ENCODE measurements at places on chromosomes 16 and 17.

DNA sequence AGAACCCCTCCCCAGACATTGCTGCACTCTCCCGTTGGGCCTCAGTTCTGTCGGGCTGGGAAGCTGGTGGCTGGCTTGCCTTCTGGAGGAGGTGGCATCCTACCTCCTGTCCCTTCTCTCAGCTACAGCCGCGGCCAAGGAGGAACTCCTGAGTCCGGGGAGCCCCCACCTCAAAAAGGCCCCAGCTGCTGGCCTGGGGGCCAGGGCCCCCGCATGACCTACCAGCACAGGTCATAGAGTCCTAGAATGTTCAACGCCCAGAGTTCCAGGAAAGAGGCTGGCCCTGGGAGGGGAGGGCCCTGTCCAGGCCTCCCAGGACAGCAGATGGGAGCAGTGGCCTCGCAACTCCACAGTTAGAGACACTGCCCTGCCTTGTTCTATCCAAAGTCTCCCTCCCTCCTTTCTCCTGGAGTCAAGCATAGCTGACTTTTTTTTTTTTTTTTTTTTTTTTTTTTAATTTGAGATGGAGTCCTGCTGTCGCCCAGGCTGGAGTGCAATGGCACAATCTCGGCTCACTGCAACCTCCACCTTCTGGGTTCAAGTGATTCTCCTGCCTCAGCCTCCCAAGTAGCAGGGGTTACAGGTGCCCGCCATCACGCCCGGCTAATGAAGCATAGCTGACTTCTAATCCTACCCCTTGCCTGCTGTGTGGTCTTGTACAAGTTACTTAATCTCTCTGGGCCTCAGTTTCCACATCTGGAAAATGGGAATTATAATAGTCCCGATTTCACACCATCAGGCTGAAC is 7.1 kb downstream of the CARHSP1 start:
- DNase-seq: no peak

- no peak for DNase-seq
Measured at GRCh38 chr17:19271780-19272357, 34.7 kb downstream of the EPN2 start.

- no peak for DNase-seq
Measured at GRCh38 chr16:66372078-66372897, 5.8 kb downstream of the CDH5 start.

DNA sequence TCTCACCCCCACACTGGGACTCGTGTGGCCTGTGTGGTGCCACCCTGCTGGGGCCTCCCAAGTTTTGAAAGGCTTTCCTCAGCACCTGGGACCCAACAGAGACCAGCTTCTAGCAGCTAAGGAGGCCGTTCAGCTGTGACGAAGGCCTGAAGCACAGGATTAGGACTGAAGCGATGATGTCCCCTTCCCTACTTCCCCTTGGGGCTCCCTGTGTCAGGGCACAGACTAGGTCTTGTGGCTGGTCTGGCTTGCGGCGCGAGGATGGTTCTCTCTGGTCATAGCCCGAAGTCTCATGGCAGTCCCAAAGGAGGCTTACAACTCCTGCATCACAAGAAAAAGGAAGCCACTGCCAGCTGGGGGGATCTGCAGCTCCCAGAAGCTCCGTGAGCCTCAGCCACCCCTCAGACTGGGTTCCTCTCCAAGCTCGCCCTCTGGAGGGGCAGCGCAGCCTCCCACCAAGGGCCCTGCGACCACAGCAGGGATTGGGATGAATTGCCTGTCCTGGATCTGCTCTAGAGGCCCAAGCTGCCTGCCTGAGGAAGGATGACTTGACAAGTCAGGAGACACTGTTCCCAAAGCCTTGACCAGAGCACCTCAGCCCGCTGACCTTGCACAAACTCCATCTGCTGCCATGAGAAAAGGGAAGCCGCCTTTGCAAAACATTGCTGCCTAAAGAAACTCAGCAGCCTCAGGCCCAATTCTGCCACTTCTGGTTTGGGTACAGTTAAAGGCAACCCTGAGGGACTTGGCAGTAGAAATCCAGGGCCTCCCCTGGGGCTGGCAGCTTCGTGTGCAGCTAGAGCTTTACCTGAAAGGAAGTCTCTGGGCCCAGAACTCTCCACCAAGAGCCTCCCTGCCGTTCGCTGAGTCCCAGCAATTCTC is 27.4 kb downstream of the STH start:
- no peak for DNase-seq

- no peak for DNase-seq
Measured at GRCh38 chr16:17219991-17220390, 250.8 kb downstream of the XYLT1 start.

DNA sequence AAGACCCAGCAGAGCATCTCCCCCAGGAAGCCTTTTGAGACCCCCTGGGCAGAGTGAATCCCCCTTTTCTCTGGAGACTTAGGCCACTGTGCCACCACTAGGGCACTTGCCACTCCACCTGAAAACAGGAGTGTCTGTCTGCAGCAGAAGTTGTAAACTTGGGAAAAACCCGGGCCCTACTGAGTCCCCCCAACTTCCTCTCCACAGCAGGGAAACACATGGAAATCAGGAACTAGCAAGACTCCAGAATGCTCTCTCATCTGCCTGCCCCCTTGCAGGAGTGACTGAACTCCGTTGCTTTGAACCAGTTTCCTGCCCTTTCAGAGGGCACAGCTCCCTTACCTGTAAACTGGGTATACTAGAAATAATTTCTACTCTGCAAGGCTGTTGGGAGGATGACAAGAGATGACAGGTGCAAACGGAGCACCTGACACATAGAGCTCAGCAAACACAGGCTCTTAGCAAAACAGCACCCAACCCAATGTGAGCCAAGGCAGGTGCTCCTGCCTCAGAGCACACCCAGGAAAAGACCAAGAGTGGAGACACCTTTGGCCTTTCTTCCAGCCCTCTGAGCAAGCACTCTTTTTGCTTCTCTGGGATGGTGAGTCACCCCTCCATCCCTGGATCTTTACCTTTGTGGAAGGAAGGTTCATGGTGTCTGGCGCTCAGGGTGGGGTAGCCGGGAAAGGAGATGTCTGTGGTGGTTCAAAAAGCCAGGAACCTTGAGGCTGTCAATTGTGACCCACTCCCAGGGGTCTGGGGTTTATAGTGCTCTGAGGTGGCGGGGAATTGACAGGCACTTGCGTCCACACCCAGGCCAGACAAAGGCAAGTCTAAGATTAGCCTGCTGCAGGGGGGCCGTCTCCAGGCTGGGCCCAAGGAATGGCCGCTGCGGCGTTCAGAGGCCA is at the start of gene HCRT:
TSS of gene HCRT (minus strand) at position 740 of the 908 bp plus-strand sequence. CDS start at position 653, 87 bp downstream.
- no peak for DNase-seq

GRCh38 chr17:57645950-57646665 is 99.0 kb downstream of the CCDC182 start:
- no peak for DNase-seq

DNA sequence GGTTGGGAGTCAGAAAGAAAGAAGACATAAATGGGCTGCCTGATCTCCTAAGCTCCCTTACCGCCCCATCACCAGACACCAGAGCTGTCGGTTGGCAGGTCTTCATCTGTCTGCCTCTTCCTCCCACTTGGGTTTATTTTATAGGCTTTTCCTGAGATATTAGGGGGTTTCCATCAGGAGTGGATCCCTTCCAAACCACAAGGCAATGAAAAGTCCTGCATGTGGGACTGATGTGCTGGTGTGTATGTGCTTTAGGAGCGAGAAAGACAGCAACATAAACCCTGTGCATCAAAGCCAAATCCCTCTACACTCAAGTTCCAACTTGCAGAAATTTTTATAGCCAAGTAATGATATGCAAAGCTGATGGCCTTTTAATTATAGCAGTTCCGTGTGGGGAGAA is 389.5 kb downstream of the SLC39A11 start:
- peak; percentile 46 for DNase-seq

GRCh38 chr17:7035591-7036368 is at the start of gene SLC16A13:
Gene SLC16A13, plus strand, starts transcription at chr17:7036015. Its CDS starts 368 bp downstream, at chr17:7036383.
- DNase-seq: peak; percentile 95

GRCh38 chr17:50947782-50948543 is 81.8 kb upstream of the TOB1 start:
- no peak for DNase-seq

DNA sequence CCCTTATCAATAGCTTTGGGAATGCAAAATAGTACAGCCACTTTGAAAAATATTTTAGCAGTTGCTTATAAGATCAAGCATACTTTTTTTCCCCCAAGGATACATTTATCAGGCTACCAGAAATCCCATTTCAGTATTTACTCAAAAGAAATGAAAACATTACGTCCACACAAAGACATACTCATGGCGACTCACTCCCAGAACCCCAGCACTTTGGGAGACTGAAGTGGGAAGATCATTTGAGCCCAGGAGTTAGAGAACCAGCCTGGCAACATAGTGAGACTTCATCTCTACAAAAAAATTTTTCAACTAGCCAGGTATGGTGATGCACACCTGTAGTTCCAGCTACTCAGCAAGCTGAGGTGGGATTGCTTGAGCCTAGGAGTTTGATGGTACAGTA is 5.9 kb downstream of the SKA2 start:
- DNase-seq: no peak
